Bone marrow (tissue), 2 donors: ENCODE measurements at places on chromosomes 5 and 9.

DNA sequence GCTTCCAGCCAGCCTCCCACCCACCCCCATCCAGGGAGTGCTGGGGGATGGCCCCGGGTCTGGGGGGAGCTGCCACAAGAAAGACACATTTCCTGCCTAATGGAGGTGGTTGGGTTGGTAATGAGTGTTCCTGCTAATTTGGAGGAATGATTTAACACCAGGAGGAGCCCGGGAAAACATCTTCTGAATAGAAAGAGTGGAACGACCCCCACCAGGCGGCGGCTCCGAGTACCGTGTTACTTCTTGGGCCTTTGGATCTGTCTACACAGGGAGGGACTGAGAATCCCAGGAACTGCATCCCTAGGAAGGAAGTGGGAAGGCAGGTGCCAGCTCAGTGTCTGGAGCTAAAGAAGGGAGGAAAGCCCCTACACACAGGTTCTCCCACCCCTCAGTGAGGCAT, 64.6 kb downstream of the TSPAN17 start:
- no peak for DNase-seq

DNA sequence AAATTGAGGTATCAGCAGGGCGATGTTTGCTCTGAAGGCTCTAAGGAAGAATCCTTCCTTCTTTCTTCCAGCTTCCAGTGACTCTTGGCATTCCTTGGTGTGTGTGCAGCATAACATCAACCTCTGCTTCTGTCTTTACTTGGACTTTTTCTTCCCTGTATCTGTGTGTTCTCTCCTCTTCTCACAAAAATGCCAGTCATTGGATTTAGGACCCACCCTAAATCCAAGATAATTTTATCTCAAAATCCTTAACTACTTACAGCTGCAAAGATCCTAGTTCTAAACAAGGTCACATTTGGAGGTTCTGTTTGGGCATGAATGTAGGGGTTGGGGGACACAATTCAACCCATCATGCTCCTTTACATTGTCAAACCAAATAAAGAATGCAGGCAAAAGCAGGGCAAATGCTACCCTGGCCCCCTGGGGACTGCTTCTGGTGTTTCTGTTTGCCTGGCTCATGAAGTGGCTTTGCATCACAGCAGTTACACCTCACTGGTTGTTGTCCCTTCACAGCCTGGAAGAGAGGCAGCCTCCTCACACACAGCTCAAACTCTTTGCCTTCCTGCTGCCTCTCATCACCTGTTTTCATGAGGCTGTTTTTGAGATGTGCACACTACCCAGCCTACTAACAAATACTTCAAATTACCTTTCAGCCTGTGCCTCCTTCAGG, 64.8 kb upstream of the PLCXD3 start:
- no peak for DNase-seq

GRCh38 chr5:36300927-36301540, 668 bp downstream of the RANBP3L start:
- DNase-seq, result no peak

GRCh38 chr9:133355881-133356357, 368 bp downstream of the SURF1 start:
- DNase-seq, result no peak

DNA sequence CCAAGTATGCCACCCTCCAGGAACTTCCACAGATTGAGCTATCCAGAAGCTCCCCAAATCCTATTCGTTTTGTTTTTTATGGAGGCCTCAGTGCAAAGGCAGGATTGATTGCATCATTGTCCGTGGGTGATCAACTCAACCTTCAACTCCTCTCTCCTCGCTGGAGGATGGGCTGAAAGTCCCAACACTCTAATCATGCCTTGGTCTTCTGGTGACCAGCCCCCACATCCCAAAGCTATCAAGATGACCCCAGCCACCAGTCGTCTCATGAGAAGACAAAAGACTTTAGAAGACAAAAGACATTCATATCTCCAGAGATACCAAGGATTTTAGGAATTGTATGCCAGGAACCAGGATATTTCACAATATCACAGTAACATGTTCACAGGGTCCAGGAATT, 441.6 kb upstream of the WWC1 start:
- no peak for DNase-seq
